ENCODE measurements at places on chromosomes 1 and 21. TPM values are rescaled to one million over a fixed set of nuclear protein-coding genes. Genes with fewer than 3 reads are reported as not detected.

HNRNPU gene
- total RNA-seq: 573 TPM

DNA sequence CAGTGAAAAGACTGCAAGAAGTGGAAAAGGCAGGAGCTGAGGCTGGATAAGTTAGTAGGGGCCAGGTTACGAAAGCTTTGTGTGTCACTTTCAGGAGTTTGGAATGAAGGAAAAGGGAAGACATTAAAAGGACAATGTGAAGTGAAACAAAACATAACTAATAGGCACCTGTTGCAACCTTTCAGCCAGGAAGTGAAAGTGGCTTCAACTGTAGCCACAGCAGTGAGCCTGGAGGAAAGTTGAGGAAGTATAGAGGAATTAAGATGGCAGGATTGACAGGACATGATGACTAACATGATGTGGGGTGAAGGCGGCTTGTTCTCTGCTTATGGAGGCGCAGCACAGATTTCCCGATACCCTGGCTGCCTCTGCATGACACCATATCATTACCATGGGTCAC, 68.9 kb downstream of the C4BPA start:
- no peak for DNase-seq

DNA sequence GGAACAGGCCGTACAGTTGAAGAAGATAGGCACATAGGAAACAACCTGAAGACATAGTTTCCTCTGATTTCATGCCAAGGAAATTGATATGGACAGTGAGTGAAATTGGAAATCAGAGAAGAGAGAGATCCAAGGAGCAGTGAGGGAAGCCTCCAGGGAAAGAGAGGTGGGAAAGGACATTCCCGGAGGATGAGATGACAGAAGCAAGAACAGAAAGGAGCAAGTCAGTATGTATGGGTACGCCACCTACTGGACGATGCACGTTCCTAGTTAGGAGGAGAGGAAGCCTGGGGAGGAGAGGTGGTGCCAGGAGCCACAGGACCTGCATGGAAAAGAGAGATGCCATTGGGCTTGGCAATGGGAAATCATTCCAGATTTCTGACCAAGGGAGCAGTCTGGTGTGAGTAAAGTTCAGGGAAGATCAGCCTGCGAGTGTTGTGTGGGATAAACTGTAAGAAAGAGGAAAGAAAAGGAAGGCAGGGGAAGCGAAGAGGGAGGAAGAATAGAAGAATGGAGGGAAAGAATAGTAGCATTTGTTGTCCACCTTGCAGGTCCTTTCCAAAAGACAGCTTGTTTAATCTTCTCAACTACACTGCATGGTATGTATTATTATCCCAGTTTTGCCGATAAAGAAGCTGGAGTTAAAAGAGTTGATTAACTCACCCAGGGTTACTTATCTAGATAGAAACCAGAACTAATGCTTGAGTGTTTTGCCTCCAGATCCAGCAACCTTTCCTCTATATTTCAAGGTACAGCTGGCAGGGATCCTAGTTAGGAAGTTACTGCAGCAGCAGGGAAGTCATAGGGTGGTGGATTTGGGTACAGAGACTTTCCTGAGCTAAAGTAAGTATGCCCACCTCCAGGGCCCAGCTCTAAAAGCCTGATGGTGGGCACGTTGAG, 27.4 kb downstream of the C1orf116 start:
- DNase-seq: no peak

DNA sequence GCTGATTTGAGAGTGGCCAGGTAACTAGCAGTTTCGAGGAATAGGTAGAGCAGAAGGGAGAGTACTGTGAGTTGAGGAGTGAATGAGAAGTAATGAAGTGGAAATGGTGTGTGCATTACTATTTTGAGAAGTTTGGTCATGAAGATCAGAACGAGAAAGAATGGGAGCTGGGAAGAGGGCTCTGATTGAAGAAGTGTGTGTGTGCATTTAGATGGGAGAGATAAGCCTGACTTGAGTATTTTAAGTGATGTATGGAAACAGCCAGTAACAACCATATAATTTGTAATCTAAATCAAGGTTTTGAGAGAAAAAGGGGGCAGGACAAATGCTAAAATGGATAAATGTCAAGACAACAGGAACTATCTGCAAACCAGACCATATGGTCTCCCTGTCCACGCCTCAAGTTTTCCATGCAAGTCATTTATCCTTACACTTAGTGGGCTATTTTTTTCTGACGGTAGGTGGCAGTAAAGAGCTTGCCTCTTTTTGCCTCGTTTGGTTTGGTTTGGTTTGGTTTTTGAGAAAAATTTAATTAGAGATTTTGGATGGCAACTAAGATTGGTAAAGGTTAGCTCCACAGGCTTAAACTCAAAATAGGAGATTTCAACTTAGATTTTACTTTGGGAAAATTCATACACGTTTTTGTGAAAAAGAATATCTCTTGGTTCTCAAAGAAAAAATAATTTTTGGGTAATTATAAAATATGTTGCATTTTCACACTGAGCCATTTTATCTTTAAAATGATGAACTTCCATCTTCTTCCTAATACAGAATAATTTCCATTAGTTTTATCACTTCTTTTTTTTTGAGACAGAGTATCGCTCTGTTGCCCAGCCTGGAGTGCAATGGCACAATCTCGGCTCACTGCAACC, 9.5 kb upstream of the B3GALNT2 start:
- DNase-seq: no peak

DNA sequence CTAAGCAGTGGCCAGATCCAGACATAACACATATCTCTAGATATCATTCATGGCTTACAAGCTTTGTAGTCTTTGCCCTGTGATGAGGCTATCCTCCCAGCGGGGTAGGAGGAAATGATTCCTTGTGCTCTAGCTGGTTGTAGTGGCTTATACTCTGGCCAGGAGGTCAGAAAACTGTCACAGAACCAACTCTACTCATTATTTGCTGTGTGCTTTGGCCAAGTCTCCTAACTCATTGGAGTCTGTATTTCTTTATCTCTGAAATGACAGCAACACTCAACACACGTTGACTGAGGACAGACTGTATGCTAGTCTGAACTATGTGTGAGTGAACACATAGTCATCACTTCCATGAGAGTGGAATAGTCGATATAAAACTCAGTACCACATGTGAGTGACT, 116.7 kb upstream of the F3 start:
- DNase-seq: no peak

- no peak for DNase-seq
Measured at GRCh38 chr21:34914239-34914638, 134.9 kb downstream of the RUNX1 start.

SH2D5 gene
- total RNA-seq: 0.15 TPM

DNA sequence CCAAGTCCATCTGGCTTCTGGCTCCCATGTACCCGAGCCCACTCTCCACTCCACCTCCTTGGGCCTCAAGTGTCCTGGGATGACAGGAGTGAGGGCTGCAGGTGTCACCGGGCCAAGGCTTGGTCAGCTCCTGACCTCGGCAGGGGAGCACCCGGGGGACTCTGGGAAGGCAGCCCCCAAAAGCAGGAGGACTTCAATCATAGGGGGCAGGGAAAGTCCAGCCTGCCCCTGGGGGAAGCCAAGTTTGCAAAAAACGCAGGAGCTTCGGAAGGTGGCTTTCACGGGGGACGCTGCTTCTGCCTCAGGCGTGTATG, 56.8 kb downstream of the KCNAB2 start:
- no peak for DNase-seq

- DNase-seq: no peak
Measured at GRCh38 chr1:110482662-110483307, 31.8 kb downstream of the PROK1 start.

GRCh38 chr1:204678721-204679475, 6.6 kb downstream of the LRRN2 start:
- no peak for DNase-seq

GRCh38 chr1:202217516-202217915, 23.9 kb downstream of the LGR6 start:
- no peak for DNase-seq

CASQ1 gene
- not detected for total RNA-seq

DNA sequence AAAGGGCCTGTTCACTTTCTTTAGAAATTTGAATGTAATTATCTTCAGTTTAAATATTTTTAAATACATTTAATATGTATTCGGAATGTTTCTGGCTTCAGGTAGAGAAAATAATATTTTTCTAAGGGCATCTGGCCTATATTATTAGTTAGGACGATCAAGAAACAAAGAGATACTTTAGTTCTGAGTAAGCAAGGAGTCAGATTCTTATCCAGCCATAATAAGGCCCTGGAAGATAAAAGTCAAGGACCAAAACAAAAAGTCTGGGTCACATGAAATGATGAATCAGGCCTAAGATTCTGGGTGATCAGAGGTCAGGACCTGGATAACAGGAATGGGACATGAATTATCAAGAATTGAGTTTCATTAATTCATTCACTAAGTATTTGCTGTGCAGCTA, 6.3 kb downstream of the PHC2 start:
- DNase-seq: no peak

DNA sequence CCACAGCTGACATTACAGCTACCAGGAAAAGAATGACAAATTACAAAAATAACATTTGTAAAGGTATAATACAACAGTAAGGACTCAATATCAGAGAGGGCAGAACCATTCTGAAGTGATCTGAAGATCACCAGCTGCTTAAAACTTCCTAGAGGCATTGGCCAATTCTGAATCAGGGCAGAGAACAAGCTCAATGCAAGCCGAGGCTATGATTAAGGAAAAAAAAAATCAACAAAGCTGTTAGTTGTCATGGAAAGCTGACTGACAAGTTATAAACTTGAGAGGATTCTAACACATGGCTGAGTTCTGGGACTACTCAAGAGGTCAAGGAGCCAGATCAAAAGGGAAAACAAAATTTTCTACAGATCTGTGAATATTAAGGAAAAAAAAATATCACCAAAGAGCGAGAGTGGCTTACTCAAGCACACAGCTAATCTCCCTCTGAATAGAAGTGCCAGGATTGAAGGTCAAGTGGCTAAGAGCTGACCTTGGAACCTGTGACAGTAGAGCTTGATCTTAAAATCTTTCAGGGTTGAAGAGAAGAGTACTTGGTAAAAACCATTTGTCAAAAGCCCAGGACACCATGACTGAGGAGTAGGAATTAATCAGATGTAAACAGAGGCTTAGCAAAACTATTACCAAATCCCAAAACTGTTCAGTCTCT, 383.4 kb downstream of the USP25 start:
- DNase-seq: no peak

DNA sequence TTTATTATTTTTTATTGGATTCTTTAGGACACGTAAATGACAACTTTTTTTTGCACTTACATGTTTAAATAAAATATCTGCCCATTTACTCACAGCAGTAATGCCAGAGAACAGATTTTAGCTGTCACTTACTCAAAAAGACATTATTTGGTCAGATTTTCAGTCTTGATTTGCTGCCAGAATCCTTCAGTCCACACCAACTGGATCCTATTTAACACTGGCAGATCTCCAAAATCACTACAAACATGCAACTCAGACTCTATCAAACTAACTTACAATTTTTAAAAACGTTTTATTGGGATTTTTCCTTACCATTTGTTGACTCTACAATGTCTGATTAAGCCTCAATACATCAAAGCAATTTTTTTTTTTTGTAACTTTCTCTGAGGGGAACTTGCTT, 11.1 kb downstream of the ATP6V1G3 start:
- no peak for DNase-seq

FOXJ3 gene
- 50.1 TPM for total RNA-seq

GNG4 gene
- 109 TPM for total RNA-seq

PCAT6 gene
- total RNA-seq: 1.1 TPM

ARTN gene
- total RNA-seq: 0.88 TPM

GRCh38 chr1:17465228-17465627, 25.8 kb upstream of the RCC2 start:
- DNase-seq: no peak

GIPC2 gene
- total RNA-seq: 0.05 TPM

- no peak for DNase-seq
Measured at GRCh38 chr1:179016706-179017382, 8.8 kb upstream of the FAM20B start.

P3R3URF gene
- total RNA-seq: not detected

DNA sequence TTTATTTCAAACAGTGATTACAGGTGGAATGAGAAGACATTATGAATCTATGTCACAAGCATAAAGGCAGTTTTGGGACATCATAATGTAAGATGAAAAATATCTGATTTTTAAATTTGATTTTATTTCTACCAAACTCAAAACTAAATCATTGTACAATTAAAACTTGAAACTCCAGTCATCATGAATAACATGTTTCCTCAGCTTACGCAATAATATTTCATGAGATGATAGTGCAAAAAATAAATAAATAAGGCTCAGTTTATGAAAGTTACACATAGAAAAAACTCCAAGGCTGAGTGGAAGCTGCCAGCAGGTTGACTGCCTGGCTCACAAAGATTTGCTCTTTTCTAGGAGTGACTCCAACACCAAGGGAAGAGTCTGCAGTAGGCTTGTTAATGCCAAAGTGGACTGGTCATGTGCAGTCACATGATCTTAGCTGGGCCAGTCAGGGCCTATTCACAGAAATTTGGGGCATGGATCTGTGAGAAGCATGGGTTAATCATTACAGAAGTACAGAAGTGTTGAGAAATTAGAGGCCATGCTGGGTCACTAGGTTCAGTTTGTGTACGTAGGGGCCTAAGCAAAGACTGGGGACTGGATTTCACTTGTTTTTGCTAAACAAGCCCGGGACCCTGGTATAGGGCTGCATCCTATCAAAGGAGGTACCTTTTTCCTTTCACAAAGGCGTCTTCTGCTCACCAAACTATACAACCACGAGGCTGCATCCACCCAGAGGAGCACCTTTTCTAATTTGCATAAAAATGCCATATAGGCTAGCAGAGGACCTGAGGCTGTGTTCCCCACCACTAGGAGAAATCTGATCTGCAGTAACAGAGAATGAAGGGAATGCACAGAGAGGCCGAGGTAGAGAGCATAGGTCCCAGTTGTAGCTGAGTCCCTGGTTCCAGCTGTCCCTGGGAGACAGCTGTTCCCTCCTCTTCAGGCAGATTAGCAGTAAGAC, 4.9 kb upstream of the ABCA4 start:
- DNase-seq: no peak

- DNase-seq: no peak
Measured at GRCh38 chr1:167416506-167416905, 101.8 kb downstream of the CD247 start.

GRCh38 chr1:94787691-94788090, 32.5 kb upstream of the SLC44A3 start:
- DNase-seq: no peak

DNA sequence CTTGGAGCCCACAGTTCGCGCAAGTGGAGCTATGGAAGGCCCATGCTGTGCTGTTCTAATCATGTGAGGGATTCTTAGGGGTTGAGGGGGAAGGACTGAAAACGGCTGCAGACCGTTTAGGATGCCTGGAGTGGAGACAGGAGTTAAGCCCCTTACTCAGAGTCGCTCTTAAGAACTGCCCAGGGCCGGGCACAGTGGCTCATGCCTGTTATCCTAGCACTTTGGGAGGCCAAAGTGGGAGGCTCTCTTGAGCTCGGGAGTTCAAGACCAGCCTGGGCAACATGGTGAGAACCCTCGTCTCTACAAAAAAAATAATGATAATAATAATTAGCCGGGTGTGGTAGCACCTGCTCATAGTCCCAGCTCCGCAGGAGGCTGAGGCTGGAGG, 1.1 kb downstream of the ZNF672 start:
- no peak for DNase-seq

GRCh38 chr1:25727635-25728286, 72.2 kb upstream of the SELENON start:
- no peak for DNase-seq

FAM72C gene
- total RNA-seq: 11.3 TPM

RGL1 gene
- 2.8 TPM for total RNA-seq
